ENCODE measurements at places on chromosomes 16 and 17. TPM values are rescaled to one million over a fixed set of nuclear protein-coding genes. Genes with fewer than 3 reads are reported as not detected.

Gene CA4
- total RNA-seq: not detected

Gene RUNDC1
- total RNA-seq: 9.5 TPM

Gene CSF3
- not detected for total RNA-seq

Gene TEX14
- 0.37 TPM for total RNA-seq

Gene ZNF469
- total RNA-seq: 0.21 TPM

Gene MMP15
- total RNA-seq: 0.56 TPM

Gene OTOP2
- not detected for total RNA-seq

Gene CIBAR2
- not detected for total RNA-seq

DNA sequence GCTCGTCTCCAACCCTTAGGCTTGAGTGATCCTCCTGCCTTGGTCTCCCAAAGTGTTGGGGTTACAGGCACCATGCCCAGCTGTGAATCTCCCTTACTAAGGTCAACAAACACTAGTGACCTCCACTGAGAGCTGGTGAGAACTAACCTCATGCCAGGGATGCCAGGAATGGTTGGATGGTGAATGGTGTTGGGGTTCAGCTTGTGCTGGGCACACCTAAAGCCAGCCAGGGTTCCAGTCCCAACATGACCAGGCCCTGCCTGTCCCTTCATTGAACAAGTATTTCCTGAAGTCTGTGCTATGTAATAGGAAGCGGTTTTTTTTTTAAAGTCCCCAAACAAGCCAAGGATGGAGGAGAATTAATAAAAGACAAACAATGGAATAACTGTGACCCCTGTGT lies 56.0 kb upstream of the TOB1 start:
- H3K4me1 ChIP-seq: peaks cover 19% of the 10 kb centered on the region
- H3K36me3 ChIP-seq: no peaks in the 10 kb centered on the region
- H3K27ac ChIP-seq: no peak overlapping the region
- H3K4me3 ChIP-seq: no peak overlapping the region
- no peak for DNase-seq

- H3K27ac ChIP-seq: peak overlapping the region; percentile 48
- H3K27me3 ChIP-seq: no peaks in the 10 kb centered on the region
- peak overlapping the region; percentile 96 for H3K4me3 ChIP-seq
Measured at GRCh38 chr16:351804-352520, 561 bp downstream of the AXIN1 start.

DNA sequence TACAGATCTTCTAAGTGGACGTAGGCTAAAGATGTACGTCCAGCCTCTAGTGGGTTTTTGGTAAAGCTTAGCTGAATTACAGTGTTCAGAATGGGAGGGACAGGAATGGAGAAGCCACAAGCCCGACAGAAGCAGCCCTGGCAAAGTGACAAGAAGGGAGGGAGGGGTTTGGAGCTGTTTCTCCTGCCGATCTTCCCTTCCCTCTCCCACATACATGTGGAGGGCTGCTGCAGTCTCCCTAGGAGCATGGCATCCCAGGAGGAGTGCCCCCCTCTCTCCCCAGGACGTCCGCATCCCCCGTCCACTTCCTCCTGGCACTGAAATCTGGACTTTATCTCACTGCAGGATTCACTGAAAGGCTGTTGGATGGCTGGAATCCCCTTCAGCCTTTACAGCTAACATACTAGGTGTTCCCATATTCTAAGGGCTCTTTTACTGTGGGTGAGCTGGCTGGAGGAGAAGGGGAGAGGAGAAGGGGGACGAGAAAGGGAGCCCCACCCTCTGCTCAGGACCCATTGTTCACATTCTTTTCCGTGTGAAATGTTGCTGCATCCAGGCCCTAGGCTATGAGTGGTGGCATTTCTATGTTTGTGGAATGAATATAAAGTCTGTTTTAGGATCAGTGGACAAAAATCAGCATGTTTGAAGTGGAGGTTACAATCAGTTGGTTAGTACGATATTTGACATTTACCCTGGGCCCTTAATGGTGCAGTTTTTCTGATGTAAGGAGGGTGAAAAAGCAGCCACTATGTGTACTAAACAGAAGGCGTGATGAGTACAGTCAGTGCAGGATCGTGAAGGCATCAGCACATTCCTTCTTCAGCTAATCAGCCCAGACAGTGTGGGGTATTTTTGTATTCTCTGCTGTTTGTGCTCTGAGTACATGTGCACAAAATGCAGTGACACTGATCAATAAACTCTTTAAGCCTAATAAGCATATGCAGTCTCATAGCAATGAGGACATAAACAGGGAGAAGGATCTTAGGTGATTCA lies 94.6 kb downstream of the SPECC1 start:
- H3K27ac ChIP-seq: no peak overlapping the region
- no peaks in the 10 kb centered on the region for H3K4me1 ChIP-seq
- no peaks in the 10 kb centered on the region for H3K27me3 ChIP-seq
- no peaks in the 10 kb centered on the region for H3K36me3 ChIP-seq

- H3K27ac ChIP-seq: no peak overlapping the region
- no peaks in the 10 kb centered on the region for H3K4me1 ChIP-seq
- no peaks in the 10 kb centered on the region for H3K27me3 ChIP-seq
- DNase-seq: no peak
- H3K36me3 ChIP-seq: no peaks in the 10 kb centered on the region
- H3K4me3 ChIP-seq: no peak overlapping the region
Measured at GRCh38 chr16:49474741-49475140, 101.1 kb downstream of the C16orf78 start.

- H3K4me1 ChIP-seq: no peaks in the 10 kb centered on the region
- H3K4me3 ChIP-seq: no peak overlapping the region
- H3K27me3 ChIP-seq: no peaks in the 10 kb centered on the region
- DNase-seq: no peak
- H3K27ac ChIP-seq: no peak overlapping the region
- no peaks in the 10 kb centered on the region for H3K36me3 ChIP-seq
Measured at GRCh38 chr17:73348018-73348828, 36.4 kb upstream of the CDC42EP4 start.

DNA sequence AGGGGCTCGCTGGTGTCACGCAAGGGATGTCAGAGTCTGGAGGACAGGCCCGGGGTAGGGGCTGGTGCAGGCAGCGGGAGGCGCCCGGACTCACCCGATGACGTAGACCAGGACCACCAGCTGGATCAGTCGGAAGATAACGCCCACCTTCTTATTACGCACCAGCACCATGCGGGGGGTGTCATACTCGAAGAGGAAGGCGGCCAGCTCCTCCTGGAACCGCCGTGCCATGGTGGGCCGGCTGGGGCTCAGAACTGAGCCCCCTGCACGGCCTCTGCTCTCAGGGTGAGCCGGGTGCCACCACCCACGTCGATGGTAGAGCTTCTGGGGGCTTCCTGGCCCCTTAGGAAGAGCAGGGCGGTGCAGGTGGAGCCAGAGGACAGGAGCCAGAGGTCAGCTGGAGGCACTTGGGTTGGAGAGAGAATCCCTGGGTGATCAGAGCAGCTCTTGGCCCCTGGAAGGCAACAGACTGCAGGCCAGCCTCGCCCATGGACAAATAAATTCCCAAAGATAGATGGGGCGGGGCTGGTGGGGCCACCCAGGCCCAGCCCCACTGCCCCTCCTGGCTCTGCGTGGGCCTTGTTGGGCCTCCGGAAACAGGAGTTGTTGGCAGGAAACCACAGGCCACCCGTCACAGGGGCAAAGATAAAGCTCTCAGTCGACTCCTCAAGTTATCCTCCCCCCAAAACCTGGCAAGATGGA lies at the start of gene P2RX1:
Gene P2RX1, minus strand, starts transcription at position 471 of the 702 bp plus-strand sequence. Its CDS starts 240 bp downstream, at position 231.
- no peaks in the 10 kb centered on the region for H3K27me3 ChIP-seq
- peak within 1 kb of the TSS; percentile 86 for H3K27ac ChIP-seq
- peak within 1 kb of the TSS; percentile 52 for H3K4me3 ChIP-seq
- no peaks in the 10 kb centered on the region for H3K36me3 ChIP-seq

DNA sequence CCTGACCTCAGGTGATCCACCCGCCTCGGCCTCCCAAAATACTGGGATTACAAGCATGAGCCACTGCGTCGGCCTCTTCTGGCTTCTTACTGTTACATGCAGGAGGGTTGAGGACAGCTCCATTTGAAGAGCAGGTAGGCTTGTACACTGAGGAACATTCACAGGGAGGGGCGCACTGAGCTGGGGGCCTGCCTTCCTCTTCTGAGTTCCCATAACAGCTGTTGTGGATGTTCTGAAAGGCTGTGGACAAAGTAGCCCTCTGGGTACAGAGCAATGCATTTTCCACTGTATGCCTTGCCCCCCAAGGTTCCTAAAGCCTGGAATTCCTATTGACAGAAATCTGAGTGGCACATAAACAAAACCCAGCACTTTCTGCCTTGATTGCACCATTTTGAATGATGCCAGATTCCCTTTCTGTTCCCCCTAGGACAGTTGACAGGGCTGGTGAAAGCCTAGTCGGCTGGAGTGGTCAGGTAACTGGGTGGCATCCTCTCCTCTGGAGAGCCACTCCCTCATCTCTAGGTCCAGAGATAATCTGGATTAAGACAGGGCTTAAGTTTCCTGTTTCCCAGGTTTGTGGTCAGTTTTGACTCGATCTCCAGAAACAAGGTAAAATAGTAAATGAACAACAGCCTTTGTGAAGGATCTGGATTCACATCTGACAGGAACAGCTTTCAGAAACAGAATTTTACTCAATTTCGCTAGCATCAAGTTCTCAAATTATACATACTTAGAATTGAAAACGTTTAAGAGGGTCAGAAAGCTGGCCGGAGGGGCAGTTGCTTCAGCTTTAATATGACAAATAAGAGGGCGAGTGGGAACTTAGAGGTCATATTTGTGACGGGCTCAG lies 1.3 kb upstream of the CDK5R1 start:
- peaks cover 16% of the 10 kb centered on the region for H3K36me3 ChIP-seq
- no peaks in the 10 kb centered on the region for H3K27me3 ChIP-seq
- peak overlapping the region; percentile 28 for H3K4me3 ChIP-seq
- no peak for DNase-seq
- no peak overlapping the region for H3K27ac ChIP-seq

- no peak for DNase-seq
- H3K36me3 ChIP-seq: peaks cover 2% of the 10 kb centered on the region
- no peaks in the 10 kb centered on the region for H3K27me3 ChIP-seq
- no peak overlapping the region for H3K27ac ChIP-seq
- peaks cover 12% of the 10 kb centered on the region for H3K4me1 ChIP-seq
Measured at GRCh38 chr16:58511933-58512815, 3.1 kb upstream of the SETD6 start.

DNA sequence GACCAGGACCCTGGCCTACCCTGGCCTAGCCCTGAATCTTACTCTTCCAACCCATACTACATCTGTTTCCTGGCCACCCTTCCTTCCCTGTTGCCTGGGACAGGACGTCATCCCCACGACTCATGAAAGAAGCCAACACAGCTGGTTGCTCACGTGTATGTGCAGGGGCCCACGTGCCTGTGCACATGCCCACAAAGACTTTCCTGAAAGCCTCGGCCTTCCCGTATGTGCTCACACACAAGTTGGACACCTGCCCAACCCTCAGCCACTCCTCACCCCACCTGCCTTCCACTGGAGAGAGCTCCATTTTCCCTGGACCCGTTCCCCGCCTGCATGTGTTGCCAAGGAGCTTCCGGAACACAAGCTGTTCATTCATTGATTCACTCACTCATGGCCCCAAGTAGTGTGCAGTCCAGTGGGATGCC lies 7.0 kb downstream of the PLXDC1 start:
- H3K4me3 ChIP-seq: no peak overlapping the region
- no peak overlapping the region for H3K27ac ChIP-seq
- no peak for DNase-seq
- H3K27me3 ChIP-seq: no peaks in the 10 kb centered on the region

DNA sequence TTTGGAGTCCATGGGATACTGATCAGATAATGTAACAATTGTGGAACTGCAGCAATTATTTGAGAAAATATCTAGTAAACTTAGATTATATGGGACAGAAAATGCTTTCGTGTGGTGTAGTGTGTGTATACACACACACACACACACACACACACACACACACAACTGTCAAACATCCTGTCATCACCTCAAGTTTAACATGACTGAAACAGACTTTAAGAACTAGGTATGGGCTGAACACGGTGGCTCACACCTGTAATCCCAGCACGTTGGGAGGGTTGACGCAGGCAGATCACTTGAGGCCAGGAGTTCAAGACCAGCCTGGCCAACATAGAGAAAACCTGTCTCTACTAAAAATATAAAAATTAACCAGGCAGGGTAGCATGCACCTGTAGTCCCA lies 544 bp upstream of the EVI2A start:
- H3K4me1 ChIP-seq: peaks cover 4% of the 10 kb centered on the region
- no peak for DNase-seq
- H3K27ac ChIP-seq: peak overlapping the region; percentile 95

DNA sequence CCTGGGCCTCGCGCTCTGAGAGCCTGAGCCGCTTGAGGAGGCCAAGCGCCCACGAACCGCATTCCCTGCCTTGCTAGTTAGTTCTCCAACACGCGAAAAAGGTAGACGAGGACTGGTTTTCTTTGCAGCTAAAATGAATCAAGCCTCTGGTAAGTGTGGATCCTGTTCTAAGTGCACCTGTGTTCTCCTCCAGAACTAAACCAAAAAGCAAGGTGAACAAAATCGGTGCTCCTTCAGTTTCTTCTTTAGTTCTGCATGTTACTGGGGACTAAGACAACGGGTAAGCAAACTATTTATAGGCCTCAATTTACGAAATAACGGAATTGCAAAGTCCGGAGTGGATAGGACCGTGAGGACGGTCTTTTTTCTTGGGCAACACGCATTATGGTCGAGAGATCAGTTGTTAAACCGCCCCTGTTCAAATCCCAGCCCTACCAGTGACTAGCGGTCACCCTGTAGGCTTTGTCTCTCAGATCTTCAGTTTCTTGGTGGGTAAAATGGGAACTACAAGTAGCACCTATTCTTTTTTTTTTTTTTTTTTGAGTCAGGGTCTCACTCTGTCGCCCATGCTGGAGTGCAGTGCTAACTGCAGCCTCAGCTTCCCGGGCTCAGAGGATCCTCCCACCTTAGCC lies 993 bp upstream of the ANKRD11 start:
- no peaks in the 10 kb centered on the region for H3K36me3 ChIP-seq
- H3K4me1 ChIP-seq: peaks cover 20% of the 10 kb centered on the region
- peak overlapping the region; percentile 99 for H3K4me3 ChIP-seq

GRCh38 chr17:79393358-79394052 lies 217.3 kb downstream of the RBFOX3 start:
- no peak for DNase-seq
- no peaks in the 10 kb centered on the region for H3K4me1 ChIP-seq
- H3K27me3 ChIP-seq: peaks cover 3% of the 10 kb centered on the region
- no peaks in the 10 kb centered on the region for H3K36me3 ChIP-seq
- no peak overlapping the region for H3K27ac ChIP-seq
- H3K4me3 ChIP-seq: no peak overlapping the region

- no peaks in the 10 kb centered on the region for H3K36me3 ChIP-seq
- H3K27ac ChIP-seq: peak overlapping the region; percentile 91
- peak overlapping the region; percentile 99 for H3K4me3 ChIP-seq
- no peaks in the 10 kb centered on the region for H3K27me3 ChIP-seq
Measured at GRCh38 chr17:39461926-39462569, 762 bp downstream of the CDK12 start.

DNA sequence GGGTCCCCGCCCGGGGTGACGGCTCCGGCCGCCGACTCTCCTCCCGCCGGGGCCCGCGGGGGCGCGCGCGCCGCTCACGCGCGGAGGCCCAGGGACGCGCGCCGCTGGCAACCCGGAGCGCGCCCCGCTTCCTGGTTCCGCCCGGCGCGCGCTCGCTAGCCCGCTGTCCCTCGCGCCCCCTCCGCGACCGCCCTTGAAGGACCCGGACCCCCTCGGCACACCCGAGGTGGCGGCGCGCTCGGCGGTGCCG lies at the start of gene STAT5B:
Gene STAT5B, minus strand, starts transcription at position 33 of the 250 bp plus-strand sequence. CDS start 44,264 bp downstream, outside the sequence.
- peak within 1 kb of the TSS; percentile 77 for H3K27ac ChIP-seq
- peak within 1 kb of the TSS; percentile 81 for H3K4me3 ChIP-seq
- DNase-seq: no peak
- no peaks in the 10 kb centered on the region for H3K36me3 ChIP-seq
- no peaks in the 10 kb centered on the region for H3K27me3 ChIP-seq

GRCh38 chr16:87790292-87791100 lies 24.7 kb upstream of the KLHDC4 start:
- no peak overlapping the region for H3K27ac ChIP-seq
- H3K36me3 ChIP-seq: no peaks in the 10 kb centered on the region
- H3K4me1 ChIP-seq: no peaks in the 10 kb centered on the region
- DNase-seq: no peak
- H3K27me3 ChIP-seq: no peaks in the 10 kb centered on the region
